8988T (cell line): ENCODE measurements at places on chromosomes 12 and 14.

DNA sequence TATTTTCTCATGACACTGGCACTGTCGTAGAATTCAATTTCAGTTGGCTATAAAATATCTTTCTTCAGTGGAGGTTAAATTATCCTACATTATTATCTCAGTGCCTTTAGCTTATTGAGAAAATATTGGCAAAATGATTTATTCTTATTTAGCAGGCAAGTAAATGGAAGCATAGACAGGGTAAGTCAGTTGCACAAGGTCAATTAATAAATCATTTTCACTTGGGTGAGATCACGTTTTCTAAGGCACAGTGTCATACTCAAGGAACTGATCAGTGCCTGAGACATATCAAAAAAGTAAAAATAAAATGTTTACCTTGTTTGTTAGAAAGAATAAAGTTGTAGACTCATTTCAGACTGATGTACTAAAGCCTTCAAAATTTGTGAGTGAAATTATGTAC is 95.0 kb downstream of the ACSS3 start:
- DNase-seq, result no peak

- DNase-seq, result no peak
Observed at GRCh38 chr14:99040711-99041110, 231.3 kb downstream of the BCL11B start.

DNA sequence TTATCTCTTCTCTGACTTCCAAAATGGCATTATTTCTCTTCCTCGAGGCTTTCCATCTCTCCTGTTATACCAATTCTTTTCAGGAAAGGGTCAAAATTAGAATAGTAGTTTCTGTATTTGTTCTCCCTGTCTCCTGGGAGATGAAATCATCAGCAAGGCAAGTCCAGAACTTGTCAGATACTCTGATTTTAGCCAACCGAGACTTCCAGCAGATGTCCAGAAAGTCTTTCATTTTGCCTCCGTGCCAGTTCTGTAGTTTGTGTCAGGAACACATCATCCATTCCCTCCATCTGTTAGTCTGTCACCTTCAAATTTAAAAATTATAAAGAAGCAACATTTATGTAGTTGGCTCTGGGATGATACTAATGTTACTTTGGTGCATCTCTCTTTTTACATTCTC is 275.7 kb downstream of the CCDC59 start:
- no peak for DNase-seq

- no peak for DNase-seq
Observed at GRCh38 chr12:66065150-66065549, 65.4 kb downstream of the LLPH start.
